ENCODE measurements at places on chromosomes 3 and 15. TPM values are rescaled to one million over a fixed set of nuclear protein-coding genes. Genes with fewer than 3 reads are reported as not detected.

GRCh38 chr3:46049093-46049492 is 21.8 kb upstream of the XCR1 start:
- DNase-seq, result no peak

GRCh38 chr3:40737343-40737742 is 212.6 kb downstream of the ZNF621 start:
- no peak for DNase-seq

GRCh38 chr3:62335196-62335595 is 38.2 kb downstream of the FEZF2 start:
- DNase-seq, result no peak

DNA sequence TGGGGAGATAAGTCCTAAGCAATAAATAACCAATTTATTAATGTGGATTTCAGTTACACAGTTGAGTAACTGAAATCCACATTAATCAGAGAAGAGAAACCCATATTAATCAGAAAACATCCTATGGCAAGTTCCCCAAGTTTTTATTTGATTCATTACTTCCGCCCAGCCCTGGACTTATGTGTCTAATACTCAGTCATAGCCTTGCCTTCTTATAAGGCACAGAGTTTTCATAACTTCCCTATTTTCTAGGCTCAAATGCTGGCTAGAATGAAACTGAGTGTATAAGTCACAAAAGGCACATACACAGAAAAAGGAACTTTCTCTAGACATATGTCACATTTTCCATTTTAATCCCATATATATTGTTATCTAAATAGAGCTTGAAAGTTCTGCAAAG is 28.8 kb downstream of the CD47 start:
- DNase-seq, result no peak

- DNase-seq, result no peak
These were observed 37.2 kb upstream of the THBS1 start for GRCh38 chr15:39543651-39544050.

DNA sequence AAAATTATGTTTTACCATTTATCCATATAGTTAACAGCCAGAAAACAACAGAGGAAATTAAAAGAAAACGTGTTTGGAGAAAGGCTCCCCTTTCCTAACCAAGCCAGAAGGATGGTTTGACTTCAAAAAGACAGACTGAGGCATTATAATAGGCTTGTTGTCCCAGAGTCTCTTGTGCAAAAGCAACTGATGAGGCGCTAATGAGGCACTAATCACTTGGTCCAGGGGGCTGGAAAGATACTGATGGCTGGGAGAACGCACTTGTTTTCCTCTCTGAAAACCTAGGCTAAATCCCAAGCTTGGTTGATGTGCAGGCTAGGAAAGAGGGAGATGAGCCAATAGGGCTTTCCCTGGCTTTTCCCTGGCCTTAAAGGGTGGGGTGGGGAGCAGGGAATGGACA is 389.6 kb downstream of the NTRK3 start:
- no peak for DNase-seq

- DNase-seq, result no peak
These were observed 5.5 kb upstream of the MEIS2 start for GRCh38 chr15:37105889-37106288.

- no peak for DNase-seq
These were observed 204.9 kb upstream of the PPP2R3A start for GRCh38 chr3:135760581-135760980.

DNA sequence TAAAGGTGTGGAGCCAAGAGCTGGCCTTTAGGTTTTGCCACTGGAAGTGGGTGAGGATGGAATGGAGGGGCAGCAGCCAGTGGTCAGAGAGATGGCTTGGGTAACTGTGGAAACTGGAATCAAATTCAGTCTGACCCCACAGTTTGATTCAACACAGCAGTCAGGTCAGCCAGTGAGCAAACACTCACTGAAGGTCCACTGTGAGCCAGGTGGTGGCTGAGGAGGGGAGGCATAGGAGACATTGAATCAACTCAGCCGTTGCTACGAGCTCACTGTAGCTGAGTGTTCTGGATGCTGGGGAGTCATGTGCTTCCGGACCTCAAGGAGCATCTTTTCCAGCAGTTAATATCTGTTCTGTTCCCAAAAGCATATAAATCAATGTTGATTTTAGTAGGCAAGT is 37.5 kb downstream of the LPP start:
- DNase-seq, result peak; percentile 22

- no peak for DNase-seq
These were observed 46.3 kb downstream of the GOLIM4 start for GRCh38 chr3:168049367-168049974.

DNA sequence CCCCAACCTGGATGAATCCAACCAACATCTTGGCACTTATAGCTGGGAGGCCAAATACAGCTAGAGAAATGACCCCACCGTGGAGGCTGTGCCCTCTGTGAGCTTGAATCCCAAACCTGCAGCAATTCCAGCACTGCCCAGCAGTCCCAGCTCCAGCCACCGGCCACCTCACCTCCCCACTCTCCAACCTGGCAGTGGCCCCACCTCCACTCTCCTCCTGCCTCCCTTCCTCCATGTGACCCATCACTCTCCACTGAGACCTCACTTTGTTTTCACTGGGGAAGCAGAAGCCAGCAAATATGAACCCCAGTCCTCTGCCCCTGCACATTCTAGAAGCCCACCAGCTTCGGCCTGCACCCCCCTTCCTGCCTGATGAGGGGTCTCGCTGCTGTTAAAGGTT is 79.7 kb upstream of the LINGO1 start:
- no peak for DNase-seq

GRCh38 chr3:48997714-48998637 is 7.9 kb downstream of the P4HTM start:
- DNase-seq, result peak; percentile 42

Gene NMNAT3
- total RNA-seq, result 12.9 TPM

Gene IGSF10
- total RNA-seq, result 0.99 TPM

Gene BCHE
- total RNA-seq, result 0.52 TPM

Gene DCLK3
- total RNA-seq, result not detected

Gene KATNBL1
- 50.3 TPM for total RNA-seq

Gene MEIS2
- 11.9 TPM for total RNA-seq

All from body of pancreas (tissue), 4 donors.